ENCODE measurements at places on chromosomes 2 and 18. TPM values are rescaled to one million over a fixed set of nuclear protein-coding genes. Genes with fewer than 3 reads are reported as not detected.

- DNase-seq, result no peak
These were observed 60.9 kb upstream of the SLC9A2 start for GRCh38 chr2:102558463-102558862.

DNA sequence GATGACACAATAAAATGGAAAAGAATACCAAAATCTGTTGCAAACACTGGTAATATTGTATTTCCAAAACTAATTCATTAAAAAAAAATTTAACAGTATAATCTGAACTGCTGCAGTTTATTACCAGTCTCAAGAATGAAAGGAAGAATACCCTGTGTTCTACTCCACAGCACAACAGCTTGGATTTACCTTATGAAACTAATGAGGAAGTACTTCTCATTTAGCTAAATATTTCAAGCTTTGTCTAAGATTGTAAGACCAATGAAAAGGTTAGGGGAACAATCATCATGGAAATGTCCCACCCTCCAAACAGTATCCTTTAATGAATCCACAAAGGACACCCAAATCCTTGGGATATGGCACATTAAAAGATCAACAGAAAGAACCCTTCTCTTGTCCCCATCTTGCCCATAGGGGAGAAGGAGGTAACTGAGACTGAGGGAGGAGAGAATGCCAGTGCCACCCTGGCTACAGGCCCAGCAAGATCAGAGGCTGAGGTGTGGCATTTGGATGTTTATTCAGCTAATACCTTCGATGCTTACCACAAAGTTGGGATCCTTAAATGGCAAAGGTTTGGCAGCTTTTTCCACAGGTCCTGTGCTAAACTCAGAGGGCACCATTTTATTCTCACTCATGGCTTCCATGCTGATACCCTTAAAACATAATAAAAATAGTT, 17.7 kb downstream of the INO80C start:
- no peak for DNase-seq

DNA sequence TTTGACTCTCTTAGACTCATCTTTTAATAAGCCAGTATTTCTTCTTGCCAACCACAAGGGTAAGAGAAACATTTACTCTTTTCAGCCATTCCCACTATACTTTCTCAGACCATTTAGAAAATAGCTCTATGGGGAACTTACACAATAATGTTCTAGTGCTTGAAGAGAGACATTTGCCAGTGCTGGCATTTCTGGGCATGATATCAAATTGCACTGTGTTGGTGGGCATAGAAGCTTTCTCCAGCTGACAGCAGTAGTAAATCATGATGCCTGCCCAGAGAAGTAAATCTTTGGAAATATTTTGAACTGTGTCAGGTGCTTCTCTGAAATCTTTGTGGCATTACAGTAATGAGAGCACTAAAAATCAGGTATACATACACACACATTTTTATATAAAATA, 346.6 kb downstream of the CBLN2 start:
- DNase-seq, result no peak

DNA sequence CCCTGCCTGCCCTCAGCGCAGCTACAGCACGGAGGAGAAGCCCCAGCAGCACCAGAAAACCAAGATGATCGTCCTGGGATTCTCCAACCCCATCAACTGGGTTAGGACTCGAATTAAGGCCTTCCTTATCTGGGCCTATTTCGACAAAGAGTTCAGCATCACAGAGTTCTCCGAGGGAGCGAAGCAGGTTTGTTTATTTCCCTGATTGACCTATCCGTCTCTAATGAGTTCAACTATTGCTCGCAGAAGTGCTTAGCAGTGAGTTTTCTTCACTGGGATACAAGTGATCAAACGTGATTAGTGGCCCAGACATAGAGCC, 639 bp downstream of the MAIP1 start:
- DNase-seq, result no peak

GRCh38 chr2:64112016-64112415, 32.2 kb downstream of the PELI1 start:
- DNase-seq, result no peak

DNA sequence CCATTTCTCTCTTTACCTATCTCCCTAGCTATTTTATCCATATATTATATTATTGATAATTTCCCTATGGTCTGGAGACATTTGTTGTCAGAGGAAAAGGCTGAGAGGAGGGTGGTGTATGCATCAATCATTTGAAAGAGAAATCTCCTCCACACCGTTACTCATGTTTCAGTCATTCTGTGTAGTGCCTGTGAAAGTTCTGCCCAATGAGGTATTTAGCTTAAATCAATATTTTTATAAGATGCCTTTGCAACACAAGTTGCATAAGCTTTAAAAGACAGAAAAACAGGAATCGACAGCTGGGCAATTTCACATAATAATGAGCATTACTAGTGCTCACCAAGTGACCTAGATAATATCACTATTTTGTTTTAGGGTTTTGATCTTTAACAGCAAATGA, 363.7 kb upstream of the FSIP2 start:
- DNase-seq, result no peak

GRCh38 chr2:134359367-134360081, 105.7 kb downstream of the MGAT5 start:
- no peak for DNase-seq

GRCh38 chr2:40754912-40755311, 303.0 kb upstream of the SLC8A1 start:
- DNase-seq, result no peak

DNA sequence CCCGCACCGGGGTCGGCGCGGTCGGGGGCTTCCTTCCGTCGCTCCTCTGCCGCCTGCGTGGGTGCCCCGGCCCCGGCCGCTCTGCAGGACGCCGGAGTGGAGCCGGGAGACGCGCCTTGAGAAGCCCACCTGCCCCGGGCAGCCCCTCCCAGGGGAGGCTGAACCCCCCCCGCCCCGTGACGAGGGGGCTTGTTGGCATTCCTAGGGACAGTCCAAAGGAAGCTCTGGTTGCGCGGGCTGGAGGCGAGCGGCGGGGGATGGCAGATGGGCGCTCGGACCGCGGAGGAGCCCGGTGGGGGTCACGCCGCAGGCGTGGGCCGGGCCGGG, 133.5 kb upstream of the MGAT5 start:
- no peak for DNase-seq

GRCh38 chr2:126809340-126809739, 89.3 kb upstream of the TEX51 start:
- no peak for DNase-seq

FIGN gene
- polyA plus RNA-seq, result 0.57 TPM

EMX1 gene
- polyA plus RNA-seq, result not detected

KCNG3 gene
- not detected for polyA plus RNA-seq

NDUFAF7 gene
- 8.7 TPM for polyA plus RNA-seq

HADHB gene
- 56.1 TPM for polyA plus RNA-seq

All from foreskin keratinocyte (primary cell).